ENCODE measurements at places on chromosomes 3 and 15. TPM values are rescaled to one million over a fixed set of nuclear protein-coding genes. Genes with fewer than 3 reads are reported as not detected.

GRCh38 chr3:98322101-98322500 is 31.6 kb upstream of the OR5K4 start:
- no peak for DNase-seq

GRCh38 chr3:107978131-107979055 is 112.4 kb downstream of the CD47 start:
- no peak for DNase-seq

GRCh38 chr3:130677343-130677742 is 69.3 kb downstream of the PIK3R4 start:
- DNase-seq = no peak

DNA sequence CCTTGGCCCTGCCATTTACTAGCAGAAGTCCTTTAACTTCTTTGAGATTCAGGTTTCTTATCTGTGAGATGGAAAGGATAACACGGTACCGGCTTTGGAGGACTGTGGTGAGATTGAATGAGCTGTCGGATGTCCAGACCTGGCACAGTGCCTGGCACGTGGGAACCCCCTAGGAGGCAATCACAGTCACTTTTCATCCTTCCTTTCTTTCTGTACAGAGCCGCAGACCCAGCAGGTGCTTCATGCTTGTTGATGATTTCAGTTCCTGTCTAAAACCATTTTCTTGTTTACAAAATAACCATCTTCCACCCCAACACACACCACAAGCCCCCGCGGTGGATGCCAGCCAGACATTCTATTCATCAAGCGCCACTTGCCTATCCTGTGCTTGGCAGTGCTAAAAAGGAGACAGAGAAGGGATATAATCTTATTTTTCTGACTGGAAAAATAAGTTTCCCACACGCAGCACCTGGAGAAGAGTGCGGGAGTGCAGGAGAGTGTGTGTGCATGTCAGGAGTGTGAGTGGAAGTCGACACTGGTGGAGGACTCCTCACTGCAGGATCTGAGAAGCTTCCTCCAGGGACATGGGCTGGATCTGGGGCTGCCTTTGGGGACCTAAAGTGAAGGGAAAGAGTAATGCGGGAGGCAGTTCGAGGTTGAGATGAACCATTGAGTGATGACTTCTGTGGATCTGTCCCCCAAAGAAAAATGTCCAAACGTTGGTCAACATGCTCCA is 85.7 kb downstream of the ST6GAL1 start:
- DNase-seq = peak; percentile 93

- DNase-seq = no peak
Measured at GRCh38 chr3:32703491-32703972, 18.5 kb downstream of the CNOT10 start.

- no peak for DNase-seq
Measured at GRCh38 chr3:16060358-16060852, 114.1 kb upstream of the GALNT15 start.

- no peak for DNase-seq
Measured at GRCh38 chr3:133827684-133828083, 22.1 kb downstream of the SRPRB start.

The CACNA2D3 gene
- not detected for total RNA-seq

DNA sequence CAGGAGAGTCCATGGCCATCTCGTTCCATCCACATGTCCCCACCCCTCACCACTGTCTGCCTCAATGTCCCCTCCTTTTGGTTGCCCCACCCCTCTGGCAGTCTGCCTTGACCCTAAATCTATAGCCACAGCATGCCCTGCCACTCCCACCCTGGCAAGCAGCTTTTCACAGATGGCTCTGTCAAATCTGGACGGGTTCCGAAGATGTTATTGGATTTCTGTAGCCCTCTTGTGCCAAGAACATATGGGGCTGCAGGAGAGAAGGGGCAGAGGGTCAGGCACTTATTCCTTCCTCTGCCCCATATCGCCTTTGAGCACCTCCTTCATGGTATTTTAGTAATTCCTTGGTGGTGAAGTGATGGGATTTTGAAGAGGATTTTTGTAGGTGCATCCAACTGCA is 57.1 kb downstream of the EPHB1 start:
- no peak for DNase-seq

The PLA2G4E gene
- 0.05 TPM for total RNA-seq
